ENCODE measurements at places on chromosomes 7 and 10.
A peak's percentile ranks its signal among the peaks of the same experiment; 100 is the strongest.

- no peak for DNase-seq
Measured at GRCh38 chr7:74029089-74029785, 1.3 kb downstream of the ELN start.

GRCh38 chr10:87960230-87960629, 96.8 kb downstream of the PTEN start:
- peak; percentile 28 for DNase-seq

GRCh38 chr7:116145245-116145852, 65.0 kb upstream of the TES start:
- DNase-seq: no peak

- DNase-seq: no peak
Measured at GRCh38 chr10:48623607-48624132, 18.8 kb upstream of the ARHGAP22 start.

DNA sequence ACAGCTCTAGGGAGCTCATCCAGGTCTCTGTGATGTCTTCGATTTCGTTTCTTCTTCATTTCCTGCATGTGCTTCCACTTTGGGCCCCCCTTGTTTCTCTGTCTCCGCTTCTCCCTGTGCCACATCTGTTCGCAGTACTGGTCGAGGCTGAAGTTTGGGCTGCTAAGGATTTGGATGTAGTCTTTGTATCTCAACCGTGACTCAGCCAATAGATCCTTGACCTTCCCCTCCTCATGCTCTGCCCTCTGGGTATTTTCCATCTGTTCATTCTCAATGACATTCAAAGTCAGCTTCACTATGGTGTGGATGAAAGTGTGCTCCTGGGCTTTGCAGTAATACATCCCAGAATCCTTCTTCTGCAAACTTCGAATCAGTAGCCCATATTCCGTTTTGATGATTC, 187.4 kb downstream of the SEMA3D start:
- DNase-seq: no peak

GRCh38 chr10:66882271-66882670, 43.6 kb upstream of the LRRTM3 start:
- DNase-seq: no peak

GRCh38 chr7:92837000-92837749, 802 bp upstream of the CDK6 start:
- peak; percentile 23 for DNase-seq

DNA sequence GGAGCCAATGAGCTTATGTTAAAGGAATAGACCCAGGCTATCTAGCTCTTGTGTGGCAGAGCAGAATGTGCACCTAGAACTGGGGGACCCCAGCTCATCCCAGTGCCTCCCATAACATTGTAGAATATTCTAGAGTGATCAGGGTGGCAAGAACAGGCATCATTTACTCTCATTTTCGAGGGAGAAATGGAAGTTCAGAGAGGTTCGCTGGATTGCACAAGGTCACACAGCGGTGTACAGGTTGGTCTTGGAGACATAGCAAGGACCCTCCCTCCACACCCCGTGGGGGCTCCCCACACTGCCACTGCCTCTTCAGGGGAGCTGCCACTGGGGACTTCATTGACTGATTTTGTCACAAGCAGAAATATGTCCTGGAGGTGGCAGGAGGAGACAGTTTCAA, 8.9 kb downstream of the MUC12 start:
- DNase-seq: no peak

GRCh38 chr10:99921948-99922347, 87.8 kb downstream of the DNMBP start:
- DNase-seq: no peak

- DNase-seq: no peak
Measured at GRCh38 chr7:19482628-19483027, 226.2 kb downstream of the POLR1F start.

DNA sequence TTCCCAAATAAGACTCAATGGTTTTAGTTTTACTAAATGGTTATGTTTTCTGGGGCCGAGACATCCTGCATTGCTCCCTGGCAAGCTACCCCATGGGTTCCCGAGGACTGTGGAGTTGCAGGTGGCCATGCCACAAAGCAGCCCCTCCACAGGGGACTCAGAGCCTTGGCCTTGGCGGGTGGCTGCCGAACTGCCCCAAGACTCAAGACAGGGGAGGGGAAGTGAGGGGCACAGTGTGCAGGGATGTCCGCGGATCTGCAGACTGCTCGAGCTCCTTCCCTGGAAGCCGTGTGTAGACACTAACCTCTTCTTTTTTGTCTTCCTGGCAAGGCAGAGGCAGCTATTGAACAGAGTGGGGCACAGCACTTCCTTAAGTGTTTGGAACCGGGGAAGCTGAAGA, 154.6 kb downstream of the EBF3 start:
- no peak for DNase-seq

DNA sequence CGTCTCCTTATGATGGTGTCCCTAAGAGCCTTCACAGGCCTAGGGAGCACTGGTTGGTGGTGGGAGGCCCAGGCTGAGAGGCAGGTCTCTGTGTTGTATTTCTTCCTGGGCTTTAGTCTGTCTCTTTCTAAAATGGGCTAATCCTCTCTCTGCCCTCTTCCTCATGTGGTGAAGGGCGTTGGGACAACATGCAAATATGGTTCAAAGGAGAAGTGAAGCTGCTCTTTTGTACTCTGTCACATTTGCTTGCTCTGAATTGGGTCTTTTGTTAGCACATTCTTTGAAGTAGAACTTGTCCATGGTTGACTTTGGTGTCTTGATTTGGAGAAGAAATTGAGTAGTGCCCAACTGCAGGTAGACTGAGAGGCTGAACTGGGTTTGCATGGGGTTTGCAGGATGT, 814 bp downstream of the HK1 start:
- no peak for DNase-seq

GRCh38 chr7:158849442-158849767, 7.0 kb upstream of the DYNC2I1 start:
- no peak for DNase-seq

GRCh38 chr7:40786909-40787308, 652.1 kb downstream of the SUGCT start:
- no peak for DNase-seq

DNA sequence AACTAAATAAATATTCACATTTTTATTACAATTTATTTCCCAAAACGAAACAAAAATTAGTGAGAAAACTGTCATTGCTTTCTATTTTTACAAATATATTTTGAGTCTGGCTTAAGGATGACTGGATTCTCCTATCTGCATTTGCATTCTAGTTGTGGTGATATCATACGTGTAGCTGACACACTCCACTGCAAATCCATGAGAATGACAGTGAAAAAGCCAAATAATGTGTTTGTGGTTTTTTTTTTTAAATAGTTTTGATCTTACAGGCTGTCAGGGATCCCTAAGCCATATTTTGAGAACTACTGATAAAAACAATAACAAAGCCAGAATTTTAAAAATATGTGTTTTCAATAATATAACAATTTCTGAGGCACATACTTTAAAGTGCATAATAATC, 5.8 kb upstream of the STAMBPL1 start:
- no peak for DNase-seq

GRCh38 chr10:70432101-70432500, 9.4 kb downstream of the NODAL start:
- no peak for DNase-seq

DNA sequence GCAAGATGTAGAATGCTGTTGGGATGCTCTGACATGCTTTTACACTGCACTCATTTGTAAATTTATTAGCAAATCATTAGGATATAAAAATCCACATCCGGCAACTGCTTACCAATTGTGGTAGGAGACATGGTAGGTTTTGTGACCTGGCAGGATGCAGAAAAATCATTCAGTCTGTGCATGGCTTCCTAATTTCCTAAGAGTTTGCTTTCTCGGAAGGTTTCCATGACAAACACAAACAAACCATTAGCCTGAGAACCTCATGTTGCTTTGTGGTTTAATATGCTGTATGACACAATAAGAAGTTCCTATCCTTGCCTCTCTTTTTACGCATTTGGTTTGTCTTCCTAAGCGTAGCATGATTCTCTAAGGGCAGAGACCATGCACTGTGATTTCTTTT, 14.7 kb upstream of the LMBR1 start:
- DNase-seq: peak; percentile 82

DNA sequence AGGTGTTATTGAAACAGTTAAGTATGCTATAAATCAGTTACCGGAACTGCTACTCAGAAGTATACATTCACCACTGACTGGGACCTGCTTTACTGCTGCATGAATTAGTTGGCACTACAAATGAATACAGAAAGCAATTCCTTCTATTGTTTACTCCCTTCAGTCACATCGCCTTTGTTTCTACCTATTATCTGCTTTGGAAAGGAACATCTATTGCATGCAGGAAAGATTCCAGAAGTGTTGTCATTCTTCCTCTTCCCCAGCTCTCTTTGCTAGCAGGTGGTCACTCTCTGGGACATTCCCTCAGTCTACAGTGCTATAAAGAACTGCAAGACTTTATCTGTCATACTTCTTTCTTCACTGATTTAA, 131.3 kb downstream of the ANK3 start:
- DNase-seq: no peak

GRCh38 chr7:325051-325798, 35.3 kb downstream of the FOXL3 start:
- no peak for DNase-seq

GRCh38 chr10:131689016-131689415, 211.8 kb upstream of the PPP2R2D start:
- no peak for DNase-seq

GRCh38 chr7:4178416-4178815, 503.7 kb upstream of the FOXK1 start:
- DNase-seq: no peak

- peak; percentile 32 for DNase-seq
Measured at GRCh38 chr7:128221929-128222403, 19.1 kb upstream of the LEP start.

GRCh38 chr10:128095027-128095752, 31.0 kb downstream of the MKI67 start:
- DNase-seq: no peak

DNA sequence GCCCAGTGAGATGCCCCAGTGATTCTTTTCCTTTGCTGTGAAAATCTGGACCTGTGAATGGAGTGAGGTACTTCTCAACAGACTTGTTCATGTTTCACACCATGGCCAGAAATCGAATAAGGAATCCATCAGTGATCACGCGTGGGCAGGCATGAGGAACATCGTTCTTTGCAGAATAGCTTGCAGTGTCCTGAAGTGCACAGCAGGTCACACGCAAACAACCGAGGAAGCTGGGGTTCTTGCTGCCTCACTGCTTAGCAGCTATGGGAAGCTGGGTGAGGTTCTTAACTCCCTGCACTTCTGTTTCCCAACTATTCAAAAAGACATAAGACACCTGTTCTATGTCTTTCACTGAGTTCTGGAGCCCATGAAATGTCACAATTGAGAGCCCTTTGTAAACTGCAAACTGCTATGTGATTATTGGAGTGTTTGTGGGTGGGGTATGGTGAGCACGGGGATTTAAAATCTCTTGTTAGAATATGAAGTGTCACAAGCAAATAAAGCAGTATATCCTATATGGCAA, 253.4 kb downstream of the KIAA1217 start:
- no peak for DNase-seq

GRCh38 chr7:159068488-159068811, 76.2 kb downstream of the VIPR2 start:
- DNase-seq: peak; percentile 1

GRCh38 chr10:132958883-132959558, 16.7 kb upstream of the CFAP46 start:
- DNase-seq: no peak

- DNase-seq: no peak
Measured at GRCh38 chr10:108696792-108697477, 1226.4 kb downstream of the XPNPEP1 start.

DNA sequence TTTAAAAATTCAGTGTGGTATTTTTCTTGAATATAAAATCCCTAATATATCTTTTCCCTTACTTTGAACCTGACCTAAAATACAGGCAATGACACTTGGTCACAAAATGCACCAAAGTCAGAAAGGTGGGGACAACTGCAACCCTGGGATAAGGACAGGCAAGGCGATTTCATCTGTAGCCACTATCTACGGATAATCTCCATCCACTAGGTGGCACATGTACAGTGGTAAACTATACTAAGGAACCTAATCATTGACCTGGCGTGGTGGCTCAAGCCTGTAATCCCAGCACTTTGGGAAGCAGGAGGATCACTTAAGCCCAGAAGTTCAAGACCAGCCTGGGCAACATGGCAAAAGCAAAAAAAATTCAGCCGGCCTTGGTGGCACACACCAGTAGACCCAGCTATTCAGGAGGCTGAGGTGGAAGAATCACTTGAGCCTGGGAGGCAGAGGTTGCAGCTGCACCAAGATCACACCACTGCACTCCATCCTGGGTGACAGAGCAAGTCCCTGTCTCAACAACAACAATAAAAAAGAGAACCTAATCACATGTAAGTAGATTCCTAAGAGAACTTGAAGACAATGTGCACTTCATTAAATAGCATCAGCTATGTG, 98.9 kb downstream of the KMT2C start:
- DNase-seq: peak; percentile 57

- no peak for DNase-seq
Measured at GRCh38 chr10:80609331-80609730, 71.6 kb downstream of the SH2D4B start.

DNA sequence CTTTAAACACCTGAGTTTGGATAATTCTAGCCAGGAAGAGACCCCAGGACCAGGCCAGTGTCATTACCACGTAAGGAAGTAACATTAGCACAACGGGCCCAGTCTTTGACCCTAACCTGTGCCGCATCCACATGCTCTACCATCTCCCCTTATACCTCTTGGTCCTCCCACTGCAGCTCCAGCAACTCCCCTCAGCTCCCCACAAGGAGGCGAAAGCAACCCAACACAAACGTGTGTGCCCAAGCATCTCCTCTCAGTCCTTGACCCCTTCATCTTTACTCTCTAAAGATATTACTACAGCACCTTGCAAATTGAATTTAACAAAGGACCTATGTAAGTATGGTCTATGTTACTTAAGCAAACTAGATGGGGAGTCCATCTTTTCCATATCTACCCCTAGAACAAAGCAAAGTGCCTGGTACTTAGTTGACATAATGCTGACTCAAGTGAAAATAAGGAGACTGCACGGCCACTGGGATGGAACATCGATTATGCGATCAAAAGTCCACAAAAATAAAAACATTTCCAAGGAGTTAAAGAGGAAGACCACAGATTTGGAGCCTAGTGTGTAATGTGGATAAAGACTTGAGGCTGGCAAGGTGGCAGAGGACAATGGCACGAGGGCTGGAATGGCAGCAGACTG, 147.7 kb downstream of the JAZF1 start:
- no peak for DNase-seq

- no peak for DNase-seq
Measured at GRCh38 chr7:132536654-132537395, 39.4 kb downstream of the PLXNA4 start.

- no peak for DNase-seq
Measured at GRCh38 chr7:123329988-123330643, 130.3 kb upstream of the SLC13A1 start.

Measured in fibroblast of villous mesenchyme (primary cell).